Right ventricle myocardium inferior (tissue), 1 donor: ENCODE measurements at places on chromosomes 5 and 9.

DNA sequence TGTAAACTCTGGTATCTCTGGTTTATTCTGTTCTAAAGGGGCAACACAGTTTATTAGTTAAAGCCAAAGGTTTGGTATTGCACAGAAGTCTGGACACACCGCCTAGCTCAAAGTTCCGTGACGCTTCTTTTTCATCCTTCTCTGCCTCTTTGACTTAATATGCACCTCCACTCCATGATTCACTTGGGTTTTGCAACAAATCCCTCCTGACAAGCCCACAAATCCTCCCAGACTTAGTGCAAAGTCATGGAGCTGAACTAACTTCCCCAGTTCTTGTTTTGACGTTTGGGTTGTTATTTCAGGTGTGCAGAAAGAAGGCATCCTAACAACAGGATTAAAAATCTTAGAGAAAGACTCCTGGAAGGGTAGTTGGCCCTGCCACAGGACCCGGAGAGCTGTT, 441.6 kb upstream of the DMAC1 start:
- DNase-seq: no peak

DNA sequence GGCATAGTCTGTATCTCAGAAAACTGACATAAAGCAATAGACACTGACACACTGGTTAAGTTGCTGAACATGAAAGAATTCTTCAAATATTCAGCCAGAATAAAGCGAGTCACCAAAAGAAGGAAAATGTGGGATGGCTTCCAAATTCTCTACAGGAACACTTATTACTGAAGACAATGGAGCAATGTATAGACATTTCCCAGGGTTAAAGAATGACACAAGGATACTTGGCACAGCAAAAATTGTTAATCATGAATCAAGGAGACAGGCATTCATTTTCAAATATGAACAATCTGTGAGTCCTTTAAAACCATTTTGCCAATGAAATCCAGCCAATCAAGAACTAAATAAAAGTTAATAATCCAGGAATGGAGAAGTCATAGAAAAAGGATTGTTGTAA, 92.5 kb downstream of the MTX3 start:
- DNase-seq: no peak

- DNase-seq: no peak
Measured at GRCh38 chr9:111974092-111974681, 77.6 kb downstream of the UGCG start.

- DNase-seq: no peak
Measured at GRCh38 chr9:85443190-85443598, 298.6 kb downstream of the AGTPBP1 start.

DNA sequence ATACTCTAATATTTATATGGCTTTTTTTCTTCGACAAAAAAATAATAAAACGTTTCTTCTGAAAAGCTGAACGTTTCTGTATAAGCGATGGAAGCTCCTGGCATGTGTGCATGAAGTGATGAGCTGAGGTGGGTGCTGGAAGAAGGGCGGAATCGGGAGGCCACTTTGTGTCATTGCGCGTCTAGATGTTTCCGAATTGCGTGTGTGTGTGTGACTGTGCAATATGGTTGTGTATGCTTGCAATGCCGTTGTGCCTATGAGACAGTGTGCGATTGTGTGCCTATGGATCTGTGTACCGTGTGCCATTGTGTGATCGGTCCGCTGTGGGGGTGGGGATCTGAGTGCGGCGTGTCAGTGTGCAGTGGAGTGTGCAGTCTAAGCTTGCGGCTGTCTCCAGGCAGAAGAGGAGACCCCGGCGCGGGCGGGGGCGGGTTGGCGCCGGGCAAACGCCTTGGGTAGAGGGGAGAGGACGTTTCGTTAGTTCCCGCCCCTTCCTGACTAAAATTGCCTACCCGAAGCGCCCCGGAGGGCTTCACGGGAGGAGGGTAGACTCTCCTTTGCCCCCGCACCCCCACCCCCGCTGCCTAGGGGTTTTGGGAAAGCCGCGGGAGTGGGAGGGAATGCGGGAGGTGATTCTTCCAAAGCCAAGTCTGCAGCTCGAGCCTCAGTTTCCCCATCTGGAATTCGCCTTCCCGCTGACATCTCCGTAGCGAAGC, 24.2 kb downstream of the PCDHGC5 start:
- DNase-seq: peak; percentile 79

GRCh38 chr5:138182808-138183207, 3.9 kb downstream of the KIF20A start:
- no peak for DNase-seq

DNA sequence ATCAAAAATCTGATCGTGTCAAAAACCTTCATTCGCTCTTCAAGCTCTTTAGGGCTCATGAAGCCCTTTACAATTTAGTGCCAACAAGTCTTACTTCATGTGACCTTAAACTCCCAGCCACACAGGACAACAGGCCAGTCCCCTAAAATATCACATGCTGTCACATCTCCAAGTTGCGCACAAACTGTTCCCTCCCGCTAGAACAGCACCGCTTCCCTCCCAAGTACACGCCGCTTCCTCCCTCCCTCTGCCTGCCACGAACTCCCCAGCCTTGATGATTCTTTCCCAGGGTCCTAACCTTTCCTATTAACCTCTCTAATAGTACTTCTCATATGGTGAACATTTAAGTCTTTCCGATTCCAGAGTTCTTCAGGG, 91.2 kb downstream of the TLE1 start:
- DNase-seq: no peak

DNA sequence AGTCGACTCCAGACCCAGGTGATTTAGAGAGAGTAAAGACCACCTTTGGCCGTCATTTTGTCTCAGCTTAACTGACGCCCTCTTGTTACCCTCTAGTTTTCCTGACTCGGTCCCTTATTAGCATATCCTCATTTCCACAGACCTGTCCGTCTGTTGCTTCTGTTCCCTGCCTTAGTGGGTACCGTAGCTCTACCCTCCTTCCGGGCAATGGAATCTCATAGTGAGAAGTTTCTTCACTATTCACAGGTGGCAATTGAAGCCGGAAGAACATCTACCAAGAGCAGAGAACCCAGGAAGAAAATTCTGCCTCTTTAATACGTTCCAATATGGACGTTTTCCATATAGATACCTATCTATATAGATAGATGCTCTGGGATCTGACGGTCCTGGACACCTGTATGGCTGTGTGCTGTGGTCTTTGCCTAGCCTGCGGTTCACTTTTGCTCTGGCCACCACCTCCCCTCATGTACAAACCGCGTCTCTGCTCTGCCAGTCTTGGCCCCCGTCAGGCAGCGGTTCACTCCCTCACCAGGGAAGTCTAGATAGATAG, 652 bp upstream of the TMEM161B start:
- DNase-seq: no peak

DNA sequence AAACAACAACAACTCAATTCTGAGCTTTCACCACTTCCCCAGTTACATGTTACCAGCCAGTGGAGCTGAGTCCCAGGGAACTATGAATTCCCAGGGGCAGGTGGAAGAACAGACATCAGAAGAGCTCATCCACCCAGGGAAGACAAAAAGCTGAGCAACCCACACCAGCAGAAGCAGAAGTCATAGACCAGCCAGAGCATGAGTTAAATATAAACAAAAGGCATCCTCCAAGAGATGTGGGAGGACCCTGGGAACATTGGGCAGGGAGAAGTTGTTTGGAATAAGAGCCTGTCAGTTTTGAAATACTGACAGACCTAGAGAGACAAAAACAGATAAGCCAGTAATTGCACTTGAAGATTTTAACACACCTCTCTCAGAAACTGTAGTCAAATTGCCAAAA, 102.3 kb upstream of the LMX1B start:
- DNase-seq: no peak

DNA sequence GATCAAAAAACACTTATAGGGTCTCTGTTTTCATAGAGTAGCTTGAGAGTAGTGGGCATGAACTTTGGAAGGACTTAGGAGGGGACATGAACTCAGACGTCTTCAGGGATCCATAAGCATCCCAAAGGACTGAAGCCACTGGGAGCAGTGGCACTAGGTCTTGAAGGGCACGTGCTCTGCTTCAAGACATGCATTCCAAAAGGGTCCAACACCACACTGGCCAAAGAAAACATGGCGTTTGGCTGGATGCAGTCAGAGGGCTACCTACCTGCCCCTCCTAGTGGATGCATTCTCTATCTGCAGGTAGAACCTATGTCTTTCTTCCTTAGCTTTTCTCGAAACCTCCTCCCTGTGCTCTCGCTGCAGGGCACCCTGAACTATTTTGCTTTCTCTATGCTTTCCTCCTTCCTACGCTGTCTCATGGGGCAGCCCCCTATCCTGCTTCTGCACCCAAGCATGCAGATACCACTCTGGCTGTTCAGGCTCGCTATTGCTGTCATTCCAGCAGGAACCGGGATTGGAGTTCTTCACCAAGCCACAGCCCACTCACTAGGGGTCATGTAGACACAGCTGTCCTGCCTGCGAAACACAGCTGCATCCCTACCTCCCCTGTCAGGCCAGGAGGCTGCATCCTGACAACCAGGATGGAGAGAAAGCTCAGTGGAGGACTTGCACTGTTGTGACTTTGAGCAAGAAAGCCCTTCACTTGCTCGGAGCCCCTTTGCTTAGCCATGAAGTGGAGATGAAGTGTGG, 11.9 kb downstream of the FAM240B start:
- no peak for DNase-seq

DNA sequence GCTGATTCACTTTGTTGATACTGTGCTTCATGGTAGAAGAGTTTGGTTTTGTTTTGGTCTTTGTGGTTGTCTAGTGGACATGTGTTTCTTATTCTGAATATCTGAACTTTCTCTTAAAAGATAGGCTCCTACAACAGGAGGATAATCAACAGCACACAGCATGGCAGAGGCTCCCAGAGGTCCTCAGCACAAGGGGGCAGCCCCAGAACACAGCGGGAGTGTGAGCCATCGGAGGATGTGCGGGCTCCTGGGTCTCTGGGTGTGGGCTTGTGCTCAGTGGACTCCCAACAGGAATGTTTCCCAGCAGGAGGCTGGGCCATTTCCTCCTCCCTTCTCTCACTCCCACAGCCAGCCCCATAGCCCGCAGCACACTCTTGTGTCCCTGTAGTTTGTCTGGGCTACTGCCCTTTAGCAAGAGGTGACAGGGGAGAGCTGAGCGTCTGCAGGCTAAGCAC, 164.3 kb upstream of the OTULINL start:
- no peak for DNase-seq

DNA sequence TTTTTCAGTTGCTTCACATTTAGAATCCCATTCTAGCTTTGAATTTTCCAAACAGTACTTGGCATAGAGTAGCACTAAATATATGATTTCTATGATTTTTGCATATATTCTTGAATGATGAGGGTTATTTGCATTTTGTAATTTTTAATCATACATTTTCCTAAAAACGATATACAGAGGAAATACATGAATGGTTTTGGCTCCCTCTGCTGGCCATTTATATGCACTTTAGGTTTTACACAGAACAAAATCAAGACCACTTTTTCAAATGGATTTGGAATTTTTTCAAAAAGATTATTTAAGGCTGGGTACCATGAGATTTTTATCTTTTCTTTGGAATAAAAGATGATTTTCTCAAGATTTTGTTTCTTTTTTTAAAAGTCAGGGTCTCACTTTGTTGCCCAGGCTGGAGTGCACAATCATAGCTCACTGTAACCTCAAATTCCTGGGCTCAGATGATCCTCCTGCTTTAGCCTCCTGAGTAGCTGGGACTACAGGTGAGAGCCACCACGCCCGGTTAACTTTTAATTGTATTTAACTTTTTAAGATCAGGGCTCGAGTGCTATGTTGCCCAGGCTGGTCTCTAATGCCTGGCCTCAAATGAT, 16.7 kb upstream of the COMMD10 start:
- DNase-seq: no peak
